AML-193 (cell line): ENCODE measurements at places on chromosomes 3 and 15.
A peak's percentile ranks its signal among the peaks of the same experiment; 100 is the strongest.

DNA sequence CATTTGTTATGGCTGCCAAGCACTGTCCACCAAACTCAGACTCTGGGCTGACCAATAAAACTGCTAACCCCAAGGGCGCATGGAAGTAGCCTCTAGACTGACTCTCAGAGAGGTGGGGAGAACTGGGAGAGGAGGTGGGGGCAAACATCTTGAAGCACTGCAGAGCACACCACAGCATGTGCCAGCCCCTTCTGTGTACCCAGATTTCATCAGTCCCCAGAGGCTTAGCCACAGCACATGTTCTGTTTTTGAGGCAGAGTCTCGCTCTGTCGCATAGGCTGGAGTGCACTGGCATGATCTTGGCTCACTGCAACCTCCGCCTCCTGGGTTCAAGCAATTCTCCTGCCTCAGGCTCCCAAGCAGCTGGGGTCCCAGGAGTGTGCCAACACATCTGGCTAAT is 119.5 kb upstream of the SPATA12 start:
- DNase-seq, result no peak

DNA sequence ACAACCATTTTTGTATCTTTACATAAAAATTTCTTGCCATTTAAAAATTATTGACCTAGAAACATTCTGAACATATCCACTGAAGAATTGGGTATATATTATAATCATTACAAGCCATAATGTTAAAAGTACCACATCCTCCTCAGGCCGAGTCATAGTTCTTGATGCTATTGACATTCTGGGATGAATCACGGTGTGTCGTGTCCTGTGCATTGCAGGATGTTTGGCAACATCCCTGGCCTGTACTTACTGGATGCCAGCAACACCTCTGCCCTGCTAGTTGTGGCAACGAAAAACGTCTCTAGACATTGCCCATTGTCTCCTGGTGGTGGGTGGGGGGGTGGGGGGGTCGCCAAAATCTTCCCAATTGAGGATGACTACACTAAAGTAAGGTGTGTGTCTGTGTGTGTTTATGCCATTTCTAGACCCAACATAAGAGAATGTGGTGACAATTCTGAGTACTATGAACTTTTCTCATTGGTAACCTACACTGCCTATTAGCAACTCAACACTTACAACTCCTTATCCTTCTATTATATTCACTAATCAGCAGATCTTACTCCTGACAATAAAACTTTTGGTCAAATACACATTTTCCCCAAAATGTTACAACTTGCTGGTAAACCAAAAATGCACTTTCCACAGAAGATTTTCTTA is 471.6 kb downstream of the FOXP1 start:
- no peak for DNase-seq

DNA sequence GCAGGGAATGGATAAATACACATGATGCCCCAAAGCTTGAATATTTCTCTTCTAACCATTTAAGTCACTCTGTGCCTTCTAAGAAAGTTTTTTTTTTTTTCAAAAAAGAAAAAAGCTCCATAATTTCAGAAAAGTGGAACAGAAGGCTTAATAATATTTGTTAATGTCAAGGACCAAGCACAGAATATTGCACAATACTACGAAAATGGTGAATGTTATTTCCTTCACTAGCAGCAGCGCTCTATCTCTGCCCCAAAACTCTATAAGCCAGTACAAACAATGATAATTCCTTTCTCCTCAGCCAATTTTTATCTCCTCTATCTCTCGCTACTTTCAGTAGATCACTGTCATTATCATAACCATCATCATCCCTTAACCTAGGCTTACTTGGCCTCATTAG is 72.7 kb downstream of the FEZF2 start:
- no peak for DNase-seq

DNA sequence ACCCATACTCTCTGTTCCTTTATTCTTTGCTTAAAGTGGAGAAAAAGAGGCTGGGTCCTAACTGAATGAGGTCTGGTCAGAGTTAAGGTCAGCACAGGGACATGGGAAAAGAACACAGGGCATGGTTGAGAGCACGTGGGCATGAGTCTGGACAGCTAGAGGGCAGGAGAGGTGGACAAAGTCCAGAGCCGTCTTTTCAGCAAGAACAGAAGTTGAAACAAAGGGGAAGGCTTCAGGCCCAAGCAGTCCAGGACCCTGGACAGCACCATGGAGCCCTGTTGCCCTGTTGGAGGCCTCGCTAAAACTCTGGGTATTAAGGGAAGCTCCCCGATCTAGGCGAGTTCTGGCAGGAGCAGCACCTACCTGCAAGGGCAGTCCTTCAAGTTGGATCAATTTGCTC is 50.7 kb downstream of the XYLB start:
- DNase-seq, result peak; percentile 12

DNA sequence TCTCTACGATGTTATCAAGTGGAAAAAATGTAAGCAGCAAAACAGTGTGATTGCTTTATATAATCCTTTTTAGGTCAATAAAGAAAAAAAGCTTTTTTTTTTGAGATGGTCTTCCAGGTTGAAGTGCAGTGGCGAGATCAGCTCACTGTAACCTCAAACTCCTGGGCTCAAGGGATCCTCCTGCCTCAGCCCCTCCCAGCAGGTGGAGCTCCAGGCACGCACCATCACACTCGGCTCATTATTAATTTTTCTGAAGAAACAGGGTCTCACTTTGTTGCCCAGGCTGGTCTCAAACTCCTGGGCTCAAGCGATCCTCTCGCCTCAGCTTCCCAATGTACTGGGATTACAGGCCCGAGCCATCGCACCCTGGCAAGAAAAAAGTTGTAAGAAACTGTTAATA is 17.3 kb downstream of the RNF168 start:
- no peak for DNase-seq

GRCh38 chr3:195041871-195042742 is 228.9 kb downstream of the XXYLT1 start:
- no peak for DNase-seq

DNA sequence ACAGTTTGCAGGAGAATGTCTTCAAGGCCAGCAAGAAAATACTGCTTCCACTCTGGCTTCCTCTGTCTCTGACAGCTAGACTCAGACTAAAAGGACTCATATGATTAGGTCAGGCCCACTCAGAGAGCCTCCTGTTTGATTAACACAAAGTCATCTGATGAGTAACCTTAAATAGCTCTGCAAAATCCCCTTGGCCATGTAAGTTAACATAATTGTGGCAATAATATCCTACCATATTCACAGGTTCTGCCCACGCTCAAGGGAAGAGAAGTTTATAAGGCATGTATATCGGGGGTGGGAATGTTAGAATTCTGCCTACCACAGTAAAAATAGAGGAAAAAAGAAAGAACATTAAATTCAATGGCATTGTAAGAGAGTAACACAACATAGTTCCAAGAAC is 20.6 kb upstream of the HHATL start:
- DNase-seq, result no peak

DNA sequence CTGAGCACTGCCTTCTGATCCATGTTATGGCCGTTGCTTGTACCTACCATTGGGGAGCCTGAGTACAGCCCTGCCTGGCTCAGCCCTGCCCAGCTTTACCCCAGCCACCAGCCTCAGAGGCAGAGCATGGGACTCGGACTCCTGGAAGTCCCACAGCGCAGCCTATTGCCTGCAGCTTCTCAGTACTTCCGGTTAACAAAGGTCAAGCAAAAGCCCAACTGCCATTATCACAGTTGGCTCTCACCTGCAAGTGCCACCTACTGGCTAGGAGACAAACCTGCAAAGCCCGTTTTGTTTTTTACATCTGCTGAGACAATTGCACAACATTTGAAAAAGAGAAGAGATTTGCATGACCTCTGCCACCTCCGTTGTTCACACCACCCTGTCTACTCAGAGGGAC is 1081.7 kb downstream of the NAALADL2 start:
- DNase-seq, result no peak

GRCh38 chr15:36605604-36606263 is 26.3 kb downstream of the CDIN1 start:
- DNase-seq, result no peak

DNA sequence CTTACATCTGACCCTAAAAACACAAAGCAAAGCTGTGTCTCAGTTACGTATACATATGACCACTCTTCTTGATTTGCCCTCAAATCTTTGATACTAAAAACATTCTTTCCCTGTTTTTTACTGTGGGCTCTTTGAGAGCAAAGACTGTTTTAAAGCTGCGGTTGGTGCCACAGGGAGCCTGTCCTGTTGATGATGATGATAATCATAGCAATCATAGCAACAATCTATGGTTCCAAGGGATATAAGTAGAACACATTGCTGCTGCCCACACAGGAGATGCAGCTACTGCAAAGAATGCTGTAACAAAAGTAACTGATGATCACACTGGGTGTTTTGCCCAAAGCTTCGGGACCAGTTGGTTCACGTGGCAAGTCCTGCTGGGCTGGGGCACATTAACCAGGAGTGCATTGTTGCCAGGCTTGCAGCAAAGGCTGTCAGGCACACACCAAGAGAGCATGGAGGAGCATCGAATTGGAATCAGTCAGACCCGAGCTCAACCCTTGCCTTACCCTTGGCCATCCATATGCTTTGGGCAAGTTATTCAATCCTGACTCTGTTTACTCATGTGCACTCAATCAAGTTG is 131.4 kb upstream of the EIF1B start:
- DNase-seq, result no peak

DNA sequence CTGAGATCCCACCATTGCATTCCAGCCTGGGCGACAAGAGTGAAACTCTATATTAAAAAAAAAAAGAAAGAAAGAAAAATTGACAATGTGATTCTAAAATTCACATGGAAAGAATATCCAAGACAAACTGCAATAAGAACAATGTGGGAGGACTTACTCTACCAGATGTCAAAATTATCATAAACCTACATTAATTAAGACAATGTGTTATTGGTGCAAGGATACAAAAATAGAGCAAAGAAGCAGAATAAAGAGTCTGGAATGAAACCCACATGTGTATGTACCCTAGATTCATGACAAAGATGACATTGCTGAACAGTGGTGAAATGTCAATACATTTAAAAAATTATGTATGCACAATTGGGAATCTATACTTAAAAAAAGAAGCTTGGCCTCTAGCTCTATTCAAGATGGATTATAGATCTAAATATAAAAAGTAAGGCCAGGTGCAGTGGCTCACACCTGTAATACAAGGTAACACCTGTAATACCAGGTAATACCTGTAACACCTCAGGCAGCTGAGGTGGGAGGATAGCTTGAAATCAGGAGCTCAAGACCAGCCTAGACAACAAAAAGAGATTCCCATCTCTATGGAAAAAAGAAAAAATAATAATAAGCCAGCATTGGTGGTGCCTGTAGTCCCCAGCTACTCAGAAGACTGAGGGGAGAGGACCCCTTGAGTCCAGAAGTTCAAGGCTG is 45.7 kb downstream of the ZBTB11 start:
- DNase-seq, result no peak

DNA sequence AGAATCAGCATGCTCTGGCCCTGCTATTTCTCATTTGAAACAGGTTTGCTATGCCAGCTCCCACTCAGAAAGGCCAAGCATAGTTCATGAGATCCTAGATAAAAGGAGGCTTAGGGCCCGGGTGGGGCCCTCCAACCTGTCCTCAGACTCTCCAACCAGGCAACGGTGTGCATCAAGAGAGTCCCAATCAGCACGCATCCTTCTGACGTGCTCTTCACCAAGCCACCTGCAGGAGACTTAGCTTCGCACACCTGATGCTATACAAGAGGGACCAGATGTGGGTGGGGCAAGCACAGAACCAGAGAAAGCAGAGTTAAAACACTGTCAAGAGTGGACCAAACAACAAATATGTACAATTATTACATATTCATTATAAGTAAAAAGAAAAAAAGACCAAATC is 17.3 kb downstream of the STIMATE start:
- DNase-seq, result no peak

GRCh38 chr3:179093807-179094206 is 22.2 kb upstream of the ZMAT3 start:
- DNase-seq, result no peak

GRCh38 chr15:46681901-46682300 is 1035.4 kb upstream of the SEMA6D start:
- DNase-seq, result no peak

DNA sequence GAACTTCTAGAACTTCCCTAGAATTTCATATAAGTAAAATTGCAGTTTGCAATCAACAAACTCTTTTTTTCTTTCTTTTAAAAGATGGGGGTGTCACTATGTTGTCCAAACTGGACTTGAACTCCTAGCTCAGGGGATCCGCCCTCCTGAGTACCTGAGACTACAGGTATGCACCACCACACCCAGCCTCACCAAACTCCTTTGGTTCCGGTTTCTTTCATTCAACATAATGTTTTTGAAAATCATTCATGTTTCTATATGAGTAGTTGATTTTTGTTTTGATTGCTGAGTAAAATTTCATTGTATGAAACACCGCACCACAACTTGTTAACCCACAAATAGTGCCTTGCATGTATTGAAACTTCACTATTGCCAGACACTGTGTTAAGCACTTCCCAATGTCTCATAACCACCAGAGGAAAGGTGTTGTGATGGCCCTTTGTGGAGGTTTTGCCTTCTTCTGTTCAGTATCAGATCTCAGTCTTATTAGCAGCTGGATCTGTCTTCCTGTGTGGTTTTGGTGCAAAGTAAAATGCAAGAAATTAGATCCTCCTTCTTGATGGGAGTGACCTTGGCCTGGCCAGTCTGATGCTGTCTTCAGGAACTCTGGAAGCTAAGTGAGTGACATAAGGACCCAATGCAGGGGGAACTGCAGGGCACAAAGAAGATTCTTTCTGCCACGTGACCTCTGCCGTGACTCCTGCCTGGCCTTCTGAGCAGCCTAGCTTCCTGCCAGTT is 78.8 kb upstream of the UBE2E1 start:
- DNase-seq, result no peak

GRCh38 chr3:122257644-122258364 is 67.2 kb upstream of the CSTA start:
- DNase-seq, result no peak

DNA sequence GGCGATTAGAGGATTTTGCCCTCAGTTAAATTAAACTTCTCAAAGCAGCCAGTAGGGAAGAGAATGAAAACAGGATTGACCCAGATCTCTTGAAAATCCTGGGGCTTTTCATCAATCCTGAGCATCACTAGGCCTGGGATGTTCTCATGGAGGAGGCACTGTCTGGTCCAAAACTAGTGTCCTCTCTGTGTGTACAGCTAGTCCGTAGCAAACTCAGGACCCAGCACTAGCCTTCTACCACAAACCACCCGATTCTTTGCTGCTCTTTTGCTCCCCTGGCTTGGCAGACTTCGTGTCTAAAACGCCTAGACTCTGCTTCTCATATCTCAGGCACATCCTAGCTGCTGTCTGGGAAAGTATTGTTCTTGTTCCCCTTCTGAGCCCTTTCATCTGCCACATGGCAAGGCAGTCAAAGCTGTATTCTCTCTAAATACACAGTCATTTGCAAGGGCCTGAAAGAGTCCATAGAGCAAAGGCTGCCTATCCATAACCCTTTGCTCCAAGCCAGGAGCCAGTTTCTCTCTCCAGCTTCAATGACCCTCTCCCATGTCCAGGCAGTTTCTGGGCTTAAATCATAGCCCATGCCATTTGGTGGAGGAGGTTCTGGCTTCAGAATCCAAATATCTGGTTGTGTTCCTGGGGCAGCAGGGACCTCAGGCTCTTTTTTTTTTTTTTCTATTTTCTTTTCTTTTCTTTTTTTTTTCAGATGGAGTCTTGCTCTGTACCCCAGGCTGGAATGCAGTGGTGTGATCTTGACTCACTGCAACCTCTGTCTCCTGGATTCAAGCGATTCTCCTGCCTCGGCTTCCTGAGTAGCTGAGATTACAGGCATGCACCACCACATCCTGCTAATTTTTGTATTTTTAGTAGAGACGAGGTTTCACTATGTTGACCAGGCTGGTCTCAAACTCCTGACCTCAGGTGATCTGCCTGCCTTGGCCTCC is 52.4 kb downstream of the CDC25A start:
- no peak for DNase-seq
